Activated naive CD8-positive, alpha-beta T cell treated with anti-CD3 and anti-CD28 coated beads, Interleukin-2, amount 50 U/mL, for 24 hours (primary cell): ENCODE measurements at places on chromosomes 2 and 18.

DNA sequence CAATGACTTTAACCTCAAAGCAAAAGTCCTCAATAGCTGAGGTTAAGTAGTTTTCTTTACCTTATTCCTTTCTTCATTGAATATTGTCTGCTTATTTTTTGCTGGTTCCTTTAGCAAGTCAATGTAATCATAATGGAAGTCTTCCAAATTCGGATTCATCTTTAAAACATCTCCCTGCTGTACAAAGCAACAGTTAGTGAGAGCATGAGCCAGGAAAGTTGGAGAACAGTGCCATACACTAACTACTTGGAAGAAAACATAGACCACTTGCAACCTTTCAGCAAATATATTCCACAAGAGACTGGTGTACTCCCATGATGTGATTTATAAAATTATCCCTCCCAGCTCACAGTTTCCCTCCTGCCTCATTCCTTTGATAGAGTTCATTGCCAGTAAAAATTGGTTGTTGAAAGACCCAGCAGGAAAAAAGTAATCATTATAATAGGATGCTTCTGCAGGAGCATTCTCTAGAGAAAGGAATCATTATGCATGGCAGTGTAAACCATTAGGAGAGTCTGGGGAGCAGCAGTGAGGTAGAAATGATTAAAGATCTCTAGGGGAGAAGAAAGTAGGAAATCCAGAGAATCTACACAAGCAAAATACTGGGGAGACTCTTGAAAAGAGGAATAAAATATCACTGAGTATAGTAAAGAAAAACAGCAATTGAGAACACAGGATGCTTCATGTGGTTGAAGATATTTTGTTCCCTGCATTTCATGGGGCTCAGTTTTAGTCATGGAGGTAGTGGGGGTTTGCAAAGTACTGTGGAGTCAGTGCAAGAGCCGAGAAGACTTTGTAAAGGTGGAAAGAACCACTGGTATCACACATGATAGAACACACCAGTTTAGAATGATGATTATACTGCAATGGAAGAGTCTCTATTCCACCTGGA lies 38.6 kb upstream of the TTN start:
- DNase-seq, result no peak

- no peak for DNase-seq
These were observed 18.2 kb upstream of the MBOAT2 start for GRCh38 chr2:9021563-9022211.

- no peak for DNase-seq
These were observed 206.7 kb downstream of the EIPR1 start for GRCh38 chr2:3170792-3171455.

GRCh38 chr2:18659915-18660314 lies 70.5 kb upstream of the NT5C1B start:
- DNase-seq, result no peak

- no peak for DNase-seq
These were observed 402.0 kb downstream of the ALK start for GRCh38 chr2:29519338-29519925.

DNA sequence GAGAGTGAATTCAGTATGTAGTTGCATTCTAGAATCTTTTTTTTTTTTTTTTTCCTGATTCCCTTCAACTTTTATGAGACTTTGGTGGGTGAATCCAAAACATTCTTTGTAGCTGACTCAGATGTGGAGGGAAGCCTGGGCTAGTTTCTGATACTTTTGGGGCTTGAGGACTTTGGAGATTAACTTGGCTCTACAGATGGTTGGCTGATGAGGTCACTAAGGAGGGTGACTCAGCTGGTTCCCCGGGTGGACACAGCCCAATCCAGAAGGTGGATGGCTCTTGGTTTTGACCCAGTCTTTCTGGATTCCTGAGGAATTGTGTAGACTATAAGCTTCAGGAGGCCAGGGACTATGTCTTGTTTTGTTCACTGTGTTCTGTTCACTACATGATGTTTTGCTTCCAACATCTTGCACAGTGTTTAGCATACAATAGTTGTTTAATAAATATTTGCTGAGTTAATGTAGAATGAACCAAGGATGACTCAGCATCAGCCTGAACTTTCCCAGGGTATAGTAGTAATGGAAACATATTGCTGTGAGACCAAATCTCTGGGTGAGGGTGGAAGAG lies 30.5 kb downstream of the LAMA3 start:
- DNase-seq, result no peak

GRCh38 chr2:113080134-113080533 lies 12.4 kb downstream of the IL1F10 start:
- peak; percentile 64 for DNase-seq

DNA sequence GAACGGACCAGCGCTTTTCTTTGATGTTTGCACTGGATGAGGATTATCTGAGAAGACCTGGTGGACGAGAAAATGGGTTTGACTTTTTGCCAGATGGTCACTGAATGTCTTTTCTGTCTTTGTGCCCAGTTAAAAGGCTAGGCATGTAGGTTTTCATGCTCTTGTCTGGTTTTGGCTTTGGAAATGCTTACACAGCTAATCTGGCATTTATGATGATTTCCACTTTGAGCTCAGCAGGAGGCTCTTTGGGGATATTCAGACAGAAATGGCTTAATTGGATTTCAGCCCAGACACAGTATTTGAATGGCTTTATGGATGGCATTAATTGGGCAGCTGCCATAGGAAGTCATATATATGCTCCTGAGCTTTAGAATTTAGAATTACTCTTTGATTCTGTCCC lies 59.6 kb downstream of the NCK2 start:
- no peak for DNase-seq

- no peak for DNase-seq
These were observed 15.5 kb downstream of the CENPA start for GRCh38 chr2:26801328-26801727.

DNA sequence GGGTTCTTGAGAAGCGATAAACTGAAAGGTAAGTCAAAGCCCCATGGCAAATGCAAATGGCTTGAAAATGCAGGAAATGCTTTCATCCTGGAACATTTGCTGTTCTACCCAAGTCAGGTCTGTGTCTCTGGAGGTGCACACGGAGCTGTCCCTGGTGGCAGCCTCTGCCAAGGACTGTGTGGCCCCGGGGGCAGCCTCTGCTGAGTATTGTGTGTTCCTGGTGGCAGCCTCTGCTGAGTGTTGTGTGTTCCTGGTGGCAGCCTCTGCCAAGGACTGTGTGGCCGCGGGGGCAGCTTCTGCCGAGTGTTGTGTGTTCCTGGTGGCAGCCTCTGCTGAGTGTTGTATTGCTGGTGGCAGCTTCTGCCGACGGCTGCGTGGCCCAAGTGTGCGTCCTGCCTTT lies 135.6 kb upstream of the ALKAL2 start:
- DNase-seq, result no peak

- DNase-seq, result no peak
These were observed 101.7 kb upstream of the ZSWIM2 start for GRCh38 chr2:186950694-186951093.

DNA sequence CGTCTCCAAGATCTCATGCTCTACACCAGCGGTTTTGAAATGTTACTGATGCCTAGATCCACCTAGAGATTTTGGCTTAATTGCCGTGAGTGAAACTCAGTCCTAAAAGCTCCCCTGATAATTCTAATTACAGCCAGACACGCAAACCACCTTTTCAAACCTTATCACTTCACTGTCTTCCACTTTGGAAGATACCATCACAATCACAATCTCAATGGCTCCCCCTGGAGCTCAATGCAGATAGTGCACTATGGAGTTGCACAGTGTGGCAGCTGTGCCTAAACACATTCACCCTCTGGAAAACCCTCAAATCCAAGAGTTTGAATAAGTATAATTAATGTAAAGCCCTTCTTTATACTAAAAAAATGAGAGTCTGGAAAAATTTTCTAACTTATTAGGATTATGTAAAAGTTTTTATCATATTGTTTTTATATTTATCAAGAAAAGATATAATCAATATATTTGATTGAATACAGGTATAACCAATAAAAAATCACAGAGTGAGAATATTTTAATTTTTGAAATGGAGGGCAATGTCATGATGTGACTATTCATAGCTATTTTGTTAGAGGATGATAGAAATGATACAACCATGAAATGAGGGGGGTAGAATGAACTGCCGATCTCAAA lies 102.9 kb upstream of the SLC8A1 start:
- DNase-seq, result peak; percentile 62

DNA sequence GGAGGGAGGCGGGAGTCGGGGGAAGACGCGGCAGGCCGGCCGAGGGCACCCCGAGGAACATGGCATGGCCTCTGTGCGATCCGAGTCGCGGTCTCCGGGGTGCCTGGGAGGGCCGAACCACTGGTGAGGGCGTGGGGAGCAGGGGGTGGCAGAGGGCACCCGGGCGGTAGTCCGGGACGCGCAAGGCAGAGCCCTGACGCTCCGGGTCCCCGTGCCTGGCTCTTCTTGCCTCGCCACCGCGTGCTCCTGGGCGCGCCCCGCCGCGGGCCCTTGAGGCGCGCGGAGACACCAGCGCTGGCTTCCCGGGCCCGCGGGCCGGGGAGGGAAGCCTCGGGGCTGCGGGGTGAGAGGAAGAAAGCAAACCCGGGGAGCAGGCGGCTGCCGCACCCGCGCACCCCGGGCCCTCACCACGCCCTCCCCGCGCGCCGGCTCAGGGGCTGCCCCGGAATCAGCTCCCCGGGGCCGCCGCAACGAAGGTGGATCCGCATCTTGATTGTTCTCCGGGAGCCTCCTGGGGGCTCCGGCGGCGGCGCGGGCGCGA lies 4.3 kb downstream of the SOX11 start:
- peak; percentile 2 for DNase-seq

DNA sequence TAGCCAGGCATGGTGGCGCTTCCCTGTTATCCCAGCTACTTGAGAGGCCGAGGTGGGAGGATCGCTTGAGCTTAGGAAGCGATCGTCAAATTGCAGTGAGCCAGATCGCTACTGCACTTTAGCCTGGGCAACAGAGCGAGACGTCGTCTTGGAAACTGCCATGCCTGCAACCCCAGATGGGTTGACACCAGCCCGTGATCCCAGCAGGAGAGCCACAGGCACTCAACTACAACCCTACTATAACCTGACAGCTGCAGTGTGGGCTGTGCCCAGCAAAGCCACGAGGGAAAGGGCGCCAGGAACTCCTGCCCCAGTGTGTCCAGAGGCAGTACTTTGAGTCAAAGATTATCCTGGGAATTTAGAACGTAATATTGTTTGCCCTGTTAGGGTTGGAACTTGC lies 85.6 kb downstream of the SS18 start:
- no peak for DNase-seq

DNA sequence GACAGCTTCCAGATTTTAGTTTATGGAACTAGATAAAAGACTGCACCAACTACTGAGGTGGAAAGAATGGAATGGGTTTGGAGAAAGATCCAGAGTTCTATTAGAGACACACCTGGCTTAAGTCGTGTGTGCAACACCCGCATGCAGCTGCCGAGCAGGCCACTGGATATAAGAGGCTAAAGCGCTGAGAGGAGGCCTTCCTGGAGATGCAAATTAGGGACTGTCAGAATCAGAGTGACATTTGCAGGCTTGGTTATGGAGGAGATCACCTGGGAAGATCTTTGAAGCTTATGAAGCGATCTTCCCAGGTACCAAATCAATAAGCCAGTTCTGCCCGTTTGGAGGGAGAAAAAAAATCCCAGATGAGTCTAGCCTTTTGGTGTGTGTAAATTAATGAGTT lies 30.4 kb upstream of the KLHL29 start:
- no peak for DNase-seq

DNA sequence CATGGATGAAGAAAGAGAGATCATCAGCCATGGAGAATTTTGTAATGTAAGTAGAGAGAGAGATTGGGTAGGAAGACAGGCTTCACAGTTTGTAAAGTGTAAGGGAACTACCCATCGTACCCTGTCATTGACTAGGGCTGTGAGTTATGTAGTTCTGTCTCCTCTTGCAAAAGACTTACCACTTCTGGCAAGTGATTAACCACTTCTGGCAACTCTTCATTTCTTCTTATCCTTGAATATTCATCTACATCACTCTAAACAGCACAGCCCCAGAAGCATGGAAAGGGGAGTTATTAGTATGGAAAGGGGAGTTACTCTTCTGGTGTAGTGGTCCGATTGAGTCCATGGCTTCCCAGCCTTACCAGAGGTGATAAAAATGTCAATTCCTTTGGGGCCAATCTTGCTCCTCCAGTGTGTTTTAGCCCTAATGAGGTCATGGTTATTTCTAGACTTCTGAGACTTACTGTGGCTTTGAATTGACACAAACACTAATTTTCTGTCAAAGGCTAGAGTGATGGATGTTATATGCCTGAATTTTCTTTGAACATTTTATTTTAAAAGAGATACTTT lies 52.0 kb downstream of the STAT1 start:
- no peak for DNase-seq

DNA sequence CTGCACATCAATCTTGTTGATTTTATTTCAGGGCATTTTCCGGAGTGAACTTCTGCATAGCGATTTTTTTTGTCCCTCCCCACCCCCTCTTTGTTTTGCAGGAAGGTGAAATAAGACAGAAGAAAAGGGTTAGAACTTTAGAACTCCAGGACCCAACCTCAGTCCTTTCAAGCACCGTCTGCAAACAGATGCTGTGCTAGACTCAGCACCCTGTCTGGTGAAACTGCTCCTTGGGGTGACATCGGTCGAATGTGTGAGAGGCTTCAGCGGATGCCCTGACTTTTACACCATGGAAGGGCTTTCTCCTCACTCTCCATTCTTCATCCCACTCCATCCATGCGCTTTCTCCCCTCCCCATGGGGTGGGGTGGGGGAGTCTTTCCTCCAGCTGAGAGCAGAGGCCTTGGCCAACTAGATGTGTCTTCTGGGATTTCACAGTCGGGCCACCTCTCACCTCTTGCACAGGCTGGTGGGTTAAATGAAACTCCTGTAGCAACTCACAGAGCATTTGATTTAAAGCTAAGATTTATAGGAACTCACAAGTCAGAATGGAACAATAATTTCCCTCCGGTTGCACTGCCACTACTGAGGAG lies 43.3 kb upstream of the EDAR start:
- no peak for DNase-seq

DNA sequence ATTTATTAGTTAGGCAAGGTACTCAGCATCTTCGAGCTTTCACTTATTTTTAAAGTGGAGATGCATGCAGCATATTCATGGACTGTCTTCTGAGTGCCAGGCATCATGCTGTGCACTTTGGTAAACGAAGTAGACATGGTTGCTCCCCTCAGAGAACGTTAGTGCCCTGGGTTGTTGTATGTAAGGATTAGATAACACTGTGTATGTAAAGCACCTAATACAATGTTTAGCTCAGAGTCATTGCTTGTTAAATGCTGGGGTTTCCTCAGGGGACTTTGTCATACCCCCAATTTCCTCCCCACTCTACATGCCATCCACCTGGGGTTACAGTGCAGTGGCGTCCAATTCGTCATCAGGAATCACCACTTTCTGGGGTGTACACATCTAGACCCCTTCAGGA lies 2.8 kb downstream of the UGGT1 start:
- DNase-seq, result no peak
